Substantia nigra (tissue), 51 donors: ENCODE measurements at places on chromosomes 3 and 15.

DNA sequence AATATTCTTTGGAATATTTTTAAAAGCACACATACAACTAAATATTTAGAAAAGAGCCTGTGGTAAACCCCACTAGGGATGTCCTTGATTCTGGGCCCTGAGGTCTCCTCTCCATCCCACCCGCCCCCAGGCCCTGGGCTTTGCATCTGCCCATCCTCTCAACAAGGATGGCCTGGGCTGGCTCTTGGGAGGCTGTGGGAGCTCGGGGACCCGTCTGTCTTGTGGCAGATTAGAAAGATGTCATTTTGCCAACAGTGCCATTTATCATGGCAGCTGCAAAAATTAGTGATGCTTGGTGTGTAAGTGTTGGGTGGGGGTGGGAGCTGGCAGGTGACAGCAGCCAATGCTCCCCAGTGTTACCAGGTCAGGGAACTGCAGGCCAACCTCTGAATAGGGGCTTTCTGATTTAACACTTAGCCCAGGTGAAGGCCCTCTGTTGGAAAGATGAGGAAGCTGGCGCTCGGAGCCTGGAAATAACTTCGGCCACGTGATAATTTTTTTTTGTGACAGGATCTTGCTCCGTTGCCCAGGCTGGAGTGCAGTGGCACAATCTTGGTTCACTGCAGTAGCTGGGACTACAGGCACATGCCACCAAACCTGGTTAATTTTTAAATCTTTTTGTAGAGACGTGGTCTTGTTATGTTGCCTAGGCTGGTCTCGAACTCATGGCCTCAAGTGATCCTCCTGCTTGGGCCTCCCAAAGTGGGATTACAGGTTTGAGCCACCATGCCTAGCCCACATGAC is 16.9 kb upstream of the CSPG4 start:
- DNase-seq, result no peak

DNA sequence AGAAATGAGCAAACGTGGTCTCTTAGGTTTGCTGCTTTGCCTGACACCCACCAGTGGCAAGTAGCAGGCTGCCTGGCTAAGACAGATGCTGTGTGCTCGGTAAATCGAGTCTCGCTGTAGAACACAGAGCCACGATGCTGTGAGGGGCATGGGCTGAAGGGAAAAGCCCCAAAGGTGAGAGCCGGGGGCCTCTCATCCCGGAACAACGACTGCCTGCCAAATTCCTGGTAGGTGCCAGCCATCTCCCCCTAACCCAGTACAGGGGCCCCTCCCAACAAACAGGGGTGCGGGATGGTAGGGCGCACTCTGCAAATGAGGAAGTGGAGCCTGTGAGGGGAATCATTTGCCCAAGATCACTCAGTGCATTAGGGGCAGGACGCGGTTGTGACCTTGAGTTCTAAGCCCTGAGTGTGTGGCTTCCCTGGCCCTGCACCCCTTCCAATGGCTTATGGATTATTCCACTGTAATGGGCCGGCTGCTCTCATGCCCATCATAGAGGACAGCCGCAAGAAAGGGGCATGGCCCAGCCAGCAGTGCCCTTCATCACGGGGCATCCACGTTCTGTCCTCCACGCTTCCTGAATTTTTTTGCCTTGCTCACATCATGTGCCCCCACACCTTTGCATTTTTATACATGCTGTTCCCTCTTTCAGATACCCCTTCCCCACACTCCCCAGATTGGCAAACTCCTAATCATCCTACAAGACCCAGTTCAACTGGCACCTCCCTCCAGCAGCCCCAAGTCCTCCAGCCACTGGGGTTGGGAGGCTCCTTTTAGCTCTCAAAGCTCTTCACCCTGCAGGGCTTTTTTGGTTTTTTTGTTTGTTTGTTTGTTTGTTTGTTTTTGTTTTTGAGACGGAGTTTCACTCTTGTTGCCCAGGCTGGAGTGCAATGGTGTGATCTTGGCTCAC is 125.4 kb downstream of the NUP210 start:
- DNase-seq, result no peak

DNA sequence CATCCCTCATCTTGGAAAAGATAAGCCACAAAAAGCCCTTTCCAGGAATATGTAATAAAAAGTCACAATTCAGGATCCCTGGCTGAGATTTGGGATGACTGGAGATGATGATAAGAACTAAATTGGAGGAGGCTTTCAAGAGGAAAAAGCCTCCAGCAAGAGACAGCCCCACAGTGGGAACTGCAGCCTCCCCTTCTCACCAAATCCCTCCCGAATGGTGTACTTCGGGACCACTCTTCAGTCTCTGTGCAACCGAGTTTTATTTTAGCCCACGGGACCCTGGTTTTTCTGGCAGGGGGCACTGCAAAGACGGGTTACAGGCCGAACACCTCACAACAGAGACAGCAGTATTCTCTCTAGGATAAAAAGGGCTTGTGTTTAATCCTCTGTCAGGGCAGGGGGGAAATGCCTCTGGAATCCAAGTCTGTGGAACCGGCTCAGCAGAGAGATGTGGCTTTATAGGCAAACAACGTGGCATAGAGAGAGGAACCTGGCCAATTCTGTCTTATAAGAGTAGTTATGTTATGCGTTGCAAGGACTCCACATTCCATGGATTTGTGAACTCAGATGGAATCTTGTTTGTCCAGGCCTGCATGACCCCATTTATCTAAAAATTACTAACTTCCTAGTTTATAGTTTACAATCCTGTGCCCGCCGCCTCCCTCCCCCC is 1.2 kb upstream of the LMCD1 start:
- DNase-seq, result peak; percentile 58

DNA sequence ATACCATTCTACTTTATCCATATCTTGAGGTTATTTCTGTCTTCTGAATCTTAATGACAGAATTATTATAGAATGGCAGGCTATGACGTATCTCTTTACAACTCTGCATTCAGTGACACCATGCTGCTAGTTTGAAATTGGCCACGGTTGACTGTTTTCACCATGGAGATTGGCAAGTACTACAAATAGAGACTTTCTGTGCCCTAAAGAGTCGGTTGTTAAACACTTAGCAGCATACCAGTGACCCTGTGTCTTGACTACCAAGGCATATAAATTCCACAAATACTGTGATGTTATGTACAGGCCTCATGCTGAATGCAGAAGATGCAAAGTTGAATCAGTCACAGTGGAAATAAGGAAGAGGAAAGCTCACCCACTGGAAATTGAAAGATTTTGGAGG is 67.0 kb upstream of the CADPS start:
- DNase-seq, result no peak

DNA sequence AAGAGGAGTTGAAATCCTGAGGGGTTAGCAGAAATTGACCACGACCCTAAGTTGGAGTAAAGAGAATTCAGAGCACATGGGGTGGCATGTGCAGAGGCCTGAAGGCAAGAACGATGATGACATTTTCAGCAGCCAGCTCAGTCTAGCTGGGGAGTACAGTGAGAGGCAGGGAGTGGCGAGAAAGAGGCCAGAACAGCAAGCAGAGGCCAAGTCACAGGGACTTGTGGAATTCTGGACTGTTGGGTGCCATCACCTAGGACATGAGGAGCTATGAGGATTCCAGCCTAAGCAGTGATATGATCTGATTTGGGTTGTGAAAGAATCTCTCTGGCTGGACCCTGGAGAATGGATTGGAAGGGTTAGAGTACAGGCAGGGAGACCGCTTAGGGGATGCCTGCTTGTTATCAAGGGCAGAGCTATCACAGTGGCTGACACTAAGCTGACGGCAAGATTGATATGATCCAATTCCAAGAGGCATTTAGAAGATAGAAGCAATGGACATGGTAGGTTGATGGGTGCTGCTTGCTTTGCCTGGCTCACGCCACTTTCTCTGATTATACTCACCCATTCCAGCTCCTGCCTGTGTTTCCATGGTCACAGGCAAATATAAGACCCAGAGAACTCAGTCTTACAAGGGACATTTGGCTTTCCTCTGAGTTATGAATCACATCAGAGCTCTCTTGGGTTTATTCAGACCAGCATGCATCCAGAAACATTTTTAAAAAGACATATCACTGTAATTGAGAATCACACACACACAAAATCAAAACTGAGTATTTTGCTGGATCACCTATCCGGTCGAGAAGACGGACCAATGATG is 66.4 kb downstream of the LRTM1 start:
- DNase-seq, result no peak

GRCh38 chr3:71441217-71441924 is 142.2 kb downstream of the FOXP1 start:
- DNase-seq, result peak; percentile 33

DNA sequence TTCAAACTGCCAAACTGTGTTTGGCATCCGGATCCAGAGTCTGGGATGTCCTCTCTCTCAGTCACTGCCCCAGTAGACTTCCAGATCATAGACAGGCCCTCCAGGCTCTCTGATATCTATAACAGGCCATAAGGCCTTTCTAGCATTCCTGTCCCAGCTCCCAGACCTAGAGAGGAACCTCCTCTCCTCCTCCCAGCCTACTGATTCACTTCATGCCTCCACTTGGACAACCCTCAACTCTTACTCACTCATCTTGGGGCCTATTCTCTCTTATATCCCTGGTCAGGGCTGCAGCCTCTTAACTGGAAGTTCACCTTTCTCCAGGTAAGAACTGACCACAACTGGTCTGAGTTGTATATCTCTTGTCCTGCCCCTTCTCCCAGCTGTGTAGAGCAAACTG is 253.7 kb upstream of the TRIM42 start:
- DNase-seq, result no peak

DNA sequence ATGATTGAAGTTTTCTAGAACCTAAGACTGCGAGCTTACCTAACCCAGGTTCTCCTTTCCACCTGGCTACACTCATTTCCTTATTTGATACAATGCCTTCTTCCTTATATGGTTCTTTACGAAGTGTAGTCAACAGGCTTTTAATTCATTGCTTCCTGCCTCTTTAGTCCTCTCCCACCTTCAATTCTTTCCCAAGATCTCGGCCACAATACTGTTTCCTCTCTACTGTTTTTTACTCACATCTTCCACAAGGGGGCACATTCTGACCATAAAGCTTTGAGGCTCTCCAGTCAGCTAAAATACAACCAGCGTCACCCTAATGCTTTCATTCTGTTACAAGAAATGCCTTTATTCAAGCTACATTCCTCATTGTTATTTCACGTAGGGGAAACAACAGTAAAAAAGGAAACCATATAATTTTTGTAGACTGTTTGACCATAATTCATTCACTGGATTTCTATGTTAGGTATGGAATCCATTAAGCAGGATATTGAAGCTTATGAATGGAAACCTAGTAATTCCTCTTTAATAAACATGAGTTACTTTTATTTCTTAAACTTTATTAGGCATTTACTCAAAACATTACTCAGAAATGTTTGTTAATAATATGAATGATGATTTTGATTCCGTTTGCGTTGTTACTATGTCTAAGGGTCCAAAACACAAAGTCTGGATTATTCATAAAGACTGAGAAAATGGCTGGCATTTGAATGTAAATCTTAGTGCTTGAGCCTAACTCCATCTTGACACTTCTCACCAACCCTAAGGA is 29.5 kb upstream of the VEPH1 start:
- DNase-seq, result no peak

- DNase-seq, result no peak
These were observed 11.5 kb downstream of the NUDT16 start for GRCh38 chr3:131393051-131393450.

DNA sequence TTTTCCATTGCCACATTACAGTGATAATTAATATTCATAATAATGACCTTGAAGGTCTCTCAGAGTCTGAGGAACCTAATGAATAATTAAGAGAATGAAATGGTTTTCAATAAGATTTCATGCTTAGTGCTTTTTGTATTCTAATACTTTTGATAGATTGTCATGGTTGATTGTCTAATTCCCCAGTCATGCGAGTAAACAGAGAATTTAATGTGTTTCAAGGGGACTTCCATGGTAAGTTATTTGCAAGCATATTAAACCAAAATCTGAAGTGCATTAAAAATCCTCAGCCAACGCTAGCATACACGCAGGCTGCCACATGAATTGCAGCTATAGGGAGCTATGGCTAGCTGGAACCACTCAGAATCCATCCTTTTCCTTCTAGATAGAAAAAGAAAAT is 18.9 kb upstream of the ANO10 start:
- no peak for DNase-seq
